ENCODE measurements at places on chromosomes 5 and 9. TPM values are rescaled to one million over a fixed set of nuclear protein-coding genes. Genes with fewer than 3 reads are reported as not detected.

SHLD3 gene
- total RNA-seq = 0.94 TPM

SV2C gene
- not detected for total RNA-seq

- H3K27ac ChIP-seq = no peak overlapping the region
- no peak overlapping the region for H3K4me3 ChIP-seq
- DNase-seq = no peak
- no peaks in the 10 kb centered on the region for H3K36me3 ChIP-seq
- no peaks in the 10 kb centered on the region for H3K27me3 ChIP-seq
These were observed 162.2 kb downstream of the SREK1 start for GRCh38 chr5:66306105-66306843.

DNA sequence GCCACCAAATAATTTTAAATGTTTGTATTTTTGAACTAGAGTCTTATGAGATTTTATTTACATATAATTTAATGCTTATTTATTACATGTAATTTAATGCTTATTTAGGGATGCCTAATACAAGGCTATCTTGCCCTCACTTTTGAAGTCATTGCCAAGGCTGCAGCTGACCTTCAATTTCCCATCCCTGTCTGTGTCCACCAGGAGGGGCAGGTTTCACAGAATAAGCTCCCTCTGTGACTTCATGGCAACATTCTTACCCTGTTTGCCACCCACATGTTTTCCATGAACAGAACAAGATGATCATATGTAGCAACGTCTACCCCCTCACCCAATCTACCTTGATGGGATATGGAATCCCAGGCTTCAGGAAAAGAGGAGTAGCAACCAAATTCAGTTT lies 27.0 kb downstream of the C5 start:
- H3K4me1 ChIP-seq = no peaks in the 10 kb centered on the region
- no peaks in the 10 kb centered on the region for H3K27me3 ChIP-seq
- H3K4me3 ChIP-seq = no peak overlapping the region

FAM78A gene
- 6.1 TPM for total RNA-seq

GRCh38 chr9:134751622-134752021 lies 110.0 kb downstream of the COL5A1 start:
- H3K36me3 ChIP-seq = peaks cover 7% of the 10 kb centered on the region
- DNase-seq = no peak
- no peak overlapping the region for H3K27ac ChIP-seq
- H3K4me1 ChIP-seq = no peaks in the 10 kb centered on the region

GRCh38 chr5:135008556-135008955 lies 25.5 kb downstream of the PITX1 start:
- no peak overlapping the region for H3K27ac ChIP-seq
- no peak for DNase-seq
- H3K36me3 ChIP-seq = no peaks in the 10 kb centered on the region
- H3K27me3 ChIP-seq = no peaks in the 10 kb centered on the region

- peaks cover 69% of the 10 kb centered on the region for H3K4me1 ChIP-seq
- no peak overlapping the region for H3K4me3 ChIP-seq
- H3K36me3 ChIP-seq = no peaks in the 10 kb centered on the region
- H3K27ac ChIP-seq = peak overlapping the region; percentile 64
These were observed 71.2 kb downstream of the RAPGEF1 start for GRCh38 chr9:131668439-131669268.

DNA sequence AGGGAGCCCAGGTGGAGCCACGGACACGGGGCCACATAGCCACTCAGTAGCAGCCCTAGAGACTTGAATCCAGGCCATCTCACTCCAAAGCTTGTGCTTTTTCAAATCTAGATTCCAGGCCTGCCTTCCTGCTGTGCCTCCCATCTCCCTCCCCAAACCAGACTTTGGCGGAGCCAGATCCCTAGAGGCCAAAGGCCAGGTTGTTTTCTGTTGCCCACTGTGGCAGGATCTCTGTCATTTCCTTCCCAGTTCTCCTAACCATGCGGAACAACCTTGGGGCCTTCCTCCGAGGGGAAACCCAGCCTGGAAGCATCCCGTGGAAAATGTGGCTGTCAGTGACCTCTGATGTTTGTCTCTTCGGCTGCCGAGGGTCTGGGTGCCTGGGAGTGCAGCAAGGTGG lies 16.4 kb upstream of the RPS14 start:
- peak overlapping the region; percentile 20 for H3K27ac ChIP-seq
- no peaks in the 10 kb centered on the region for H3K27me3 ChIP-seq
- no peak for DNase-seq

DNA sequence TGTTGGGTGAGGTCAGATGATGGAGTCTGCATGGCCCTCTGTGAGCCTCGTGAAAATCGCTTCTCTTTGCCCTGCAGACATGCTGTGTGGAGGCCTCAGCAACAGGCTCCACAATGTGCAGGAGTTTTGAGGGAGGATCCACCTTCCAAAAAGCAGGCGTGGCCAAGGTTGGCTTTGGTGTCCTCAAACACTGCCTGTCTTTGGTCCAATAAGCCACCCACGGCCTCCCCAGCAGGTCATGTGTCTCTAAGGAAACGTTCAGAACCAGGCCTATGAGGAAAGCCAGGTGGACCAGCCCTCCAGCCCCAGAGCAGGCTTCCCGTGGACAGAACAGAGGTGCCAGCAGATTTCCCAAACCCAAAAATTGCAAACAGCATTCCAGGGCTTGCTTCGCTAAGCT lies 340.7 kb upstream of the IRX2 start:
- DNase-seq = no peak
- H3K4me3 ChIP-seq = no peak overlapping the region
- H3K36me3 ChIP-seq = no peaks in the 10 kb centered on the region

- no peaks in the 10 kb centered on the region for H3K36me3 ChIP-seq
- peak overlapping the region; percentile 92 for H3K4me3 ChIP-seq
- H3K4me1 ChIP-seq = peaks cover 26% of the 10 kb centered on the region
- H3K27ac ChIP-seq = peak overlapping the region; percentile 88
These were observed 393 bp downstream of the SH3GLB2 start for GRCh38 chr9:129027685-129028191.

DNA sequence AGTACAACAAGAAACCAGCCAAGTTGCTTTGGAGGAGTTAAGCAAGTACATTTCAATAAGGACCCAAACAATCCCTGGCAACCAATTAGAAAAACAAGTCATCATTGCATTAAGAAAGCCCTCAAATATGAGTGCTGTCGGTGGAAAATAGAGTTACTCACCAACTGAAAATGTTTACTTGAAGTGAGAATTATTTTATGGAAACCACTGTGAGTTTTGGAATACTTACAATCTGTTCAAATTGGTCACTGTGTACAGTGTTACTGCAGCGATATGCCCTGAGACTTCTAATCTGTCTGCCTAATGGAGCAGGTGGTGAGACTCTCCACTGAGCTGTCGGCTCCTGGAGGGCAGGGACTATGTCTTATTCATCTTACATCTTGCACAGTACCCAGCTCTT lies 1073.2 kb upstream of the DMAC1 start:
- H3K36me3 ChIP-seq = no peaks in the 10 kb centered on the region
- no peak overlapping the region for H3K4me3 ChIP-seq
- no peak overlapping the region for H3K27ac ChIP-seq

- DNase-seq = no peak
- H3K4me3 ChIP-seq = no peak overlapping the region
- no peak overlapping the region for H3K27ac ChIP-seq
- H3K36me3 ChIP-seq = no peaks in the 10 kb centered on the region
- peaks cover 14% of the 10 kb centered on the region for H3K4me1 ChIP-seq
These were observed 83.1 kb downstream of the COL27A1 start for GRCh38 chr9:114238472-114238871.

ERP44 gene
- total RNA-seq = 10.7 TPM

- H3K4me3 ChIP-seq = no peak overlapping the region
- H3K4me1 ChIP-seq = no peaks in the 10 kb centered on the region
- no peak overlapping the region for H3K27ac ChIP-seq
These were observed 263.8 kb downstream of the FBXL7 start for GRCh38 chr5:15763754-15764153.

GPX3 gene
- 447 TPM for total RNA-seq

DNA sequence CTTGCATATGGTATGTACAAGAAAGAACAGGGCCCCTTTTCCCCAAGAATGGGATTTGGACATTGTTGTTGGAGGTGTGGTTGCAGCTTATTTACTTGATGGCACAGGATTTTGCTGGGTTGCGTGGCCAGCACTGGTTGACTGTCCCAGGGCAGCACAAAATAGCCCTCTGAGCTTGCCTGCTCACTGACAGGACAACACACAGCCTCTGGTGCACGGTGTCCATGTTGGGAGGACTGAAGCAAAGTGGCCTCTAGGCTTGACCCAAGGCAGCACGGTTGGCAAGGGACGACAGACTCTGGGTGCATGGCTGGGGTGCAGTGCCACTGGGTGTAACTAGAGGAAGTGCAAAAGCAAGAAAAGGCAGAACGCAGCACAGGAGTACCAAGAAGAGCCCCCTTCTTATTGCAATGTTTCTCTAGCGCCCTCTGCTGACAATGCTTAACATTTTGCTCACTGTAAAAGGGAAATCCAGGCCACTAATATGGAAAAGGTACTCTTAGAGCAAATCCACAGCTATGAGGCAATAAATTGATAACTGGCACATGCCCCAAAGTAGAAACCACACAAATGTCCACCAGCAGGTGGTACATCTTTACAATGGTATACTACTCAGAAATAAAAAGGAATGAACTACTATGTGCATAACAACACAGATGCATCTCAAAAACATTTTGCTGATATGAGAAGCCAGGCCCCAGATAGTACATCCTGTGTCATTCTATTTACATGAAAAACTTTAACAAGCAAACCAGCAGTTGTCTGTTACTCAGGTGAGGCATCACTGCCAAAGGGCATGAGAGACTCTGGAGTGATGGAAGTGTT lies 47.4 kb upstream of the BARX1 start:
- H3K27me3 ChIP-seq = no peaks in the 10 kb centered on the region
- no peak for DNase-seq
- H3K36me3 ChIP-seq = no peaks in the 10 kb centered on the region
- no peak overlapping the region for H3K4me3 ChIP-seq
- H3K4me1 ChIP-seq = no peaks in the 10 kb centered on the region

DNA sequence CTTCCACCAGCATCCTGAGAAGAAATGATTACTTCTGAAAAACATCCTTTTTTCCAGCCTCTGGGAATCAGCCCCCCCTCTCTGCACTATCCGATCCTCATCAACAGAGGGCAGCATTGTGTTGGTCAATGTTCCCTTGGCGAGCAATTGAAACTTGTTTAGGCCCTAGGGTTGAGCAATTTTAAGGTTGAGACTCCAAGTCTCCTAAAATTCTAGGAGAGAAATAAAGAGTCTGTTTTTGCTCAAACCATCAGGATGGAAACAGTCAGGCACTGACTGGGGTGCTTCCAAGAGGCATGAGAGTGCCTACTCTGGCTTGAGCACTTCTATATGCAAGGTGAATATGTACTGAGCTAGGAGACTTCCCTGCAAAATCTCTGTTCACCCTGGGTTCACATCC lies 12.4 kb upstream of the CYFIP2 start:
- no peak overlapping the region for H3K4me3 ChIP-seq
- no peaks in the 10 kb centered on the region for H3K4me1 ChIP-seq
- H3K27me3 ChIP-seq = no peaks in the 10 kb centered on the region
- no peak for DNase-seq

DNA sequence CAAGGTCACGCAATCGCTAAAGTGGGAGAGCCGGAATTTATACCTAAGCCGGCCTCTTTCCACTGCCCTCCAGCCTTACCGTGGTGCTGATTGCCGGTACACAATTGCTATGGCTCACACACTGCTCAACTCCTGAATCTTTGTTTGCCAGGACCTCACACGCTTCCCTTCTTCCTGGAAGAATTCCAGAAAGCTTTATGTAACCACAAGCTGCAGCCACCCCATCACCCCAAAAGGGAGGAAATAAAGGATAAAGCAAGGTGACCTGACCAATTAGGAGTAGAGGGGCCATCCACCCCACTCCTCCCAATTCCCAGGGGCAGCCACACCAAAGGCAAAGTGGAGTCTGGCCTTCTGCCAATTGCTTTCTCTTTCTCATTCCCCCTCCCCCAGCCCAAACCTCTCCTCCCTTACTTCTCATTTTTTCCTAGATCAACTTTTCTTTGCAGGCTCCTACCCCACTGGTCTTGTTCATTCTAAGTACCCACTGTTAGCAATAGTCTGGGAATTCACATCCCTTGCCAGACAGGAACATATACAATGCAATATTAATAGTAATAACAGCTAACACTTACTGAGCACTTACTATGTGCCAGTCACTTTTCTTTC lies 18.0 kb upstream of the CDC23 start:
- H3K4me3 ChIP-seq = no peak overlapping the region
- H3K36me3 ChIP-seq = no peaks in the 10 kb centered on the region
- DNase-seq = no peak
- H3K4me1 ChIP-seq = no peaks in the 10 kb centered on the region
- H3K27me3 ChIP-seq = no peaks in the 10 kb centered on the region

GRCh38 chr9:20225826-20226225 lies 396.5 kb downstream of the MLLT3 start:
- H3K27ac ChIP-seq = no peak overlapping the region
- H3K4me3 ChIP-seq = no peak overlapping the region
- no peaks in the 10 kb centered on the region for H3K4me1 ChIP-seq
- DNase-seq = no peak
- no peaks in the 10 kb centered on the region for H3K27me3 ChIP-seq

DNA sequence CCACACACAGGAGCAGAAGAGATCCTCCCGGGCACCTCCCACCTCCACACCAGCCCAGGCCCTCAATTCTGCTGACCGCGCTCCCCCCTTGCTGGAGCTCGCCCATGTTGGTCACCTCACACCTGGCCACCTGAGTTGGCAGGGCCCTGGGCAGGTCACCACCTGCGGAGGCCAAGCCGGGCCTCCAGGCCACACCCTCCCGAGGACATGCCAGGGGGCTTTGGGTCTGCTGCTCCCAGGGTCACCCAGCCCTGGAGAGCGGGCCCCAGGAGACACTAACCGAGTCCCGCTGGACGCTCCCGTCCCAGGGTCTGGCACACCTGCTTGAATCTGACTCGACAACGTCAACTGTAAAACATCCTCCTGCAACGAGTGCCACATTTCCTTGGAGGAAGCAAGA lies 2.1 kb downstream of the SOHLH1 start:
- DNase-seq = no peak
- H3K4me3 ChIP-seq = no peak overlapping the region
- no peaks in the 10 kb centered on the region for H3K27me3 ChIP-seq
- no peaks in the 10 kb centered on the region for H3K36me3 ChIP-seq
- H3K4me1 ChIP-seq = peaks cover 5% of the 10 kb centered on the region
- no peak overlapping the region for H3K27ac ChIP-seq
